NCI-H1105 (cell line): ENCODE measurements at places on chromosomes 16 and 17.
A peak's percentile ranks its signal among the peaks of the same experiment; 100 is the strongest.

GRCh38 chr17:42509409-42509808 is 26.6 kb upstream of the NAGLU start:
- DNase-seq, result no peak

DNA sequence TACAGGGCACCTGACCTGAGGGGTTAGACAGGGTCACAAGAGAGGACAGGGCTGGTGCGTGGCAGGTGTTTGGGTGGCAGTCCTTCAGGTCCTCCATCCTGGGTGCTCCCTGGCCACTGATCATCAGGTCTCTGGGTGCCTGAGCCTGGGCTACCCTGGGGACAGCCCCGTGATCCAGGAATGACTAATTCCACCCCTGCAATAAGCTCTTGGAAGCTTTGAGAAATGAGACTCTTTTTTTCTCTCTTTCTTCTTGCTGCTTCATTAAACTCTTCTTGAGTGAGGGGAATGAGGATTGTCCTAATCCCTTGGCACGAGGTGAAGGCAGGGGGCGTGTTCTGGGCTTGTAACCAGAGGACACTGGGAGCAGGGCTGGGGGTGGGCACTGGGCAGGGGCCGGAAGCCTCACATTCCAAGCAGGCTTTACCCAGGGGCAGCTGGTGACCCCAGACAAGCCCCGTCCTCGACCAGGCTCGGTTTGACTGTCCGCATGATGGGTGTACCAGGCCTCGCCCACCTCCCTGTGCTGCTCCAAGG is 21.4 kb upstream of the SPNS2 start:
- no peak for DNase-seq

GRCh38 chr17:57916925-57917858 is 38.0 kb downstream of the CUEDC1 start:
- DNase-seq, result no peak

DNA sequence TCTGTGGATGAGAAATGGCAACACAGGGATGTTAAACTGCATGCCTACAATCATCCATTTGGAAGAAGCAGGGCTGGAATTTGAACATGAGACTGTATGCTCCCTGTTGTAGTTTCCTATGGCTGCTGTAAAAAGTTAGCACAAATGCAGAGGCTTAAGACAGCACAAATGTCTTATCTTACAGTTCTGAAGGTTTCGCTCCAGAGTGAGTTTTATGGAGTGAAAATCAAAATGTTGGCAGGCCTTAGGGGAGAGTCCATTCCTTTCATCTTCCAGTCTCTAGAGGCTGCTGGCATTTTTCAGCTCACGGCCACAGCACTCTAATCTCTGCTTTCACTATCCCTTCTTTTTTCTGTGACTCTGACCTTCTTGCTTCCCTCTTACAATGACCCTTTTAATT is 660.1 kb downstream of the WWOX start:
- no peak for DNase-seq

DNA sequence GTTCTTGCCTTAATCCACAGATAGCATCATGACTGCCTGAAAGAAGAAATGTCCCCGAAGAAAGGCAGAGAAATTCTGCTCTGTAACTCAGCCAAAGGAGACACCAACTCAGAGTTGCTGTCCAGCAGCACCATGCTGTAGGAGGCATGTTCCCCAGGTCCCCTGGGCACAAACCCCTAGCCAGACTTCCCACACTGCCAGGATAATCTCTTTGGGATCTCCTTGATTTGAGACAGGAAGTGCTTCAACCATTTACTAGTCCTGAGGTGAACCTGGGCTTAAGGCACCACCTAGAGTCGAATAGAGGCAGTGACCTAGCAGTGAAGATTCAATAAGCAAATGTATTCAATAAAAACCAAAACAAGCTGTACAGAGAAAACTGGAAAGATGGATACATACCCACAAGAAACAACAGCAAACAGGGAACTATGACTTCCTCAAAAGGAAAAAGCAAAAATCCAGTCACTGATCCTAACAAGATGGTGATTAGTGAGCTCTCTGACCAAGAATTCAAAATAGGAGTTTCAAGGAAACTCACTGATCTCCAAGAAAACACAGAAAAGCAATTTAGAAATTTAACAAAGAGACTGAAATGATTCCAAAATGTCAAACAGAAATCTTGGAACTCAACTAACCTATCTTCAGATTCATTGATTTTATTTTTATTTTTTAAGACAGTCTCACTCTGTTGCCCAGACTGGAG is 5.7 kb downstream of the OR4D2 start:
- DNase-seq, result peak; percentile 3

- DNase-seq, result no peak
Measured at GRCh38 chr17:9179602-9180001, 158.3 kb downstream of the NTN1 start.

GRCh38 chr17:66507103-66507923 is 204.9 kb downstream of the PRKCA start:
- no peak for DNase-seq

- no peak for DNase-seq
Measured at GRCh38 chr16:89200124-89200849, at the start of gene SLC22A31. Gene SLC22A31, minus strand, starts transcription at chr16:89200537. Its CDS starts 36 bp downstream, at chr16:89200501.

GRCh38 chr17:70144260-70144846 is 25.0 kb upstream of the KCNJ2 start:
- DNase-seq, result no peak

DNA sequence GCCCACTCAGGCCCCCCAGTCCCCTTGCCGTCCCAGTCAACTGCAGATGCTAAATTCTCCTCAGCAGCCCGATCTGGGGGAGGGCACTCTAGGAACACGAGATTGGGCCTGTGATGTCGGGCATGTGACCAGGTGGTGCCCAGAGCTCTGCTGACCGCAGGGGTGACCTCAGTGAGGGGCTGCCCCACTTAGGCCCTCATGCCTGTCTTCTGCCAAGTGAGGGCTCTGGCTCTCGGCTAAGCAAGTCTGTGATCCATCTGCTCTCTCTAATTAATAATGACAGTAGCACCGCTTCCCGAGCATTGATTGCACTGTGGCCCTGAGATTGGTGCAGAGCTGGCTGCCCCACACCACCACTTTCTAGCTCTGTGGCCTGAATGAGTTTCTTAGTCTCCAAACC is 138.8 kb downstream of the MRM1 start:
- no peak for DNase-seq

- no peak for DNase-seq
Measured at GRCh38 chr17:48718761-48719641, 3.3 kb downstream of the PRAC1 start.

DNA sequence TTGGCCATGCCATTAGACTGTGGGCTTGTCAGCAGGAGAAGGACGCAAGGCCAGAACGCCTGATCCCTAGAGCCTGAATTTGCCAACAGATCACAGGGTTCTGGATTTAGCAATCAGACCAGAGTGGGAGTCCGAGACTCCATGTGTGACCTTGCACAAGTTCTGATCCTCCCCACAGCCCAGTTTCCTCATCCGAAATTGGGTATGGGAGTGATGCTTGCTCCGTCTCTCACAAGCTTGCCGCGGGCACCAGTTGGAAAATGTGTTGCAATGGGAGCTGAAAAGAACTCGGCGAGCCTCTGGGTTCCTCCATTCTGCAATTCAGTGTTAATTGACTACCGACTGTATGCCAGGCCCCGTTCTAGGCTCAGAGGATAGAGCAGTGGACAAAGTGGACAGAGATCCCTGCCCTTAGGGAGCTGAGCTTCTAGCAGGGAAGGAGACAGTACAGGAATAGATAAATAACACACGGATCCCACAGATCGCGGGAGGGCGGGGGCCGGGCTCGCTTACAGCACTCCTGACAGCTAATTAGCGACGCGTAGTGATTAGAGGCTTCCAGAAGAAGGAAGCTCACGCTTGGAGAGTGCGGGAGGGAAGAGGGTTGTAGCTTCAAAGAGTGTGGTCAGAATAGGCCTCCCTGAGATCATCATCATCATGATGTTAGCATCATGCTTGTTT is 150.4 kb upstream of the CIBAR2 start:
- DNase-seq, result no peak

- DNase-seq, result peak; percentile 1
Measured at GRCh38 chr17:68102318-68102758, 66.8 kb downstream of the KPNA2 start.

- DNase-seq, result no peak
Measured at GRCh38 chr16:84528322-84528721, 23.9 kb upstream of the MEAK7 start.

DNA sequence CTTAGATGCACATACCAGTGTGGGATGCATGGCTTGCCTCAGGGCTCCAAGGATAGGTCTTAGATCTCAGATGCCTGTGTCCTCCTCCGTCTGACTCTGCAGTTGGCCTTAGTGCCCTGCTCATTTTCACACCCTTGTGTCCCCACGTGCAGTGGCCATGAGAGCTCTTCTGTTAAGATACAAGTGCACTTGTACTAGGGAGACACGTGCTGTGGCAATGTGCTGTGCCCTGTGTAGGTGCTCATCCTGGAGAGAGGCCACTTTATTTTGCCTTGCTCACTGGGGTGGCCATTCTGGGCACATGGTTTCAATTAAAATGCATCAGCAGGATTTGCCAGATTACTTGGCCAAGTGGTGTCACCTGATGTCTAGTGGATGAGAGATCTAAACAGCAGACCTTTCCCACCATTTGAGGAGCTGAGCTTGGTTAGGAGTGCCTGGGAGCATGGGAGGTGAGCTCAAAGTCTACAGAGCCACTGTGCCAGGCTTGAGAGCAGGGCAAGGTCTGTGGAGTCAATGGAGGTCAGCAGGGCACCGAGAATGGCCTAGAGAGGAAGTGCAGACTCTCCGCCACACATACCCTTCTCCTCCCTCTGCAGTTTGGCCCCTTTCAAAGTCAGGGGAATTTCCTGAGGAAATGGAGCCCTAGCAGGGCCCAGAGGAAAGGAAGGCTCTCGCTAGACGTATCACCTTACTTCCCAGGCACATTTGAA is 25.2 kb upstream of the SMPD3 start:
- DNase-seq, result no peak

- no peak for DNase-seq
Measured at GRCh38 chr16:3696425-3697218, 20.7 kb downstream of the TRAP1 start.

DNA sequence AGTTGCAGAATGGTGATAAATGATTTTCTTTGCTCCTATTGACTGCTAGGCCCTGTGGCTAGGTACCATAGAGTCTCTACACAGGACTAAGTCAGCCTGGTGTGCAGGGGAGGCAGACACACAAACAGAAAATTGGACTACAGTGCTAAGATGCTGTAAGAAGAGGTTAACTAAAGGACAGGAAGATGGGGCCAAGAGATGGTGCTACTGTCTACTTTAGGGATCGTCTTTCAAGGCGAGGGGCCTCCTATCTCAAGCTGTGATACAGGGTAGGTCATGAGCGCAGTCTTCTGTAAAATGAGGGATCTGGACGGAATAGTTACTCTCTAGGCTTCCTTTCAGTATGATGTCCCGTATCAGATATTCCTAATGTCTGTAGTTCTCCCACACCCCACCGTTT is 817 bp downstream of the NME1 start:
- DNase-seq, result no peak

- no peak for DNase-seq
Measured at GRCh38 chr17:50831471-50831928, 3.9 kb upstream of the WFIKKN2 start.

- no peak for DNase-seq
Measured at GRCh38 chr17:50766222-50767023, 895 bp downstream of the ANKRD40CL start.

GRCh38 chr17:17346428-17347233 is 43.5 kb downstream of the NT5M start:
- no peak for DNase-seq

- no peak for DNase-seq
Measured at GRCh38 chr16:76297941-76298340, 20.7 kb downstream of the CNTNAP4 start.

GRCh38 chr16:11429823-11430222 is 84.6 kb downstream of the RMI2 start:
- DNase-seq, result no peak

DNA sequence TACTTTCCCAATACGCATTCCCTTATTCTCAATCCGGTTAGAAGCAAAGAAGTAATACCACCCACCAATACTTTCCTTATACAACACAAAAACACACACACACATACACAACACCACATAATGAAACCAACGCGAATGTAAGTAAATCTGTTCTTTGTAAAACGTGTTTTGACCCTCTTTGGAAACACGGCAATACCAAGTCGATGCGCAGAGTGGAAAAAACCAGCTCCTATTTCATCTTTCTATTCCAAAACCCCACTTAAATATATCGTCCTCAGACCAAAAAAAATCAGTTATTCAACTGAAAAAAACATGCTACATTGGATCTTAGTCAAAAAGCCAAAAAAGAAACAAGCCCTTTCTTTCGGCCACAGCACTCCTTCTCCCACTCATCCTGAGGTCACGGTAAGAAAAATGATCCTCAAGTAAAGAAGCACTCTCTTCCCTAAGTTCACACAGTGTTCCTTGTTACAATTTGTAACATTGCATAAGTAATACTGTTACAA is 31.0 kb upstream of the ARL4D start:
- peak; percentile 51 for DNase-seq

DNA sequence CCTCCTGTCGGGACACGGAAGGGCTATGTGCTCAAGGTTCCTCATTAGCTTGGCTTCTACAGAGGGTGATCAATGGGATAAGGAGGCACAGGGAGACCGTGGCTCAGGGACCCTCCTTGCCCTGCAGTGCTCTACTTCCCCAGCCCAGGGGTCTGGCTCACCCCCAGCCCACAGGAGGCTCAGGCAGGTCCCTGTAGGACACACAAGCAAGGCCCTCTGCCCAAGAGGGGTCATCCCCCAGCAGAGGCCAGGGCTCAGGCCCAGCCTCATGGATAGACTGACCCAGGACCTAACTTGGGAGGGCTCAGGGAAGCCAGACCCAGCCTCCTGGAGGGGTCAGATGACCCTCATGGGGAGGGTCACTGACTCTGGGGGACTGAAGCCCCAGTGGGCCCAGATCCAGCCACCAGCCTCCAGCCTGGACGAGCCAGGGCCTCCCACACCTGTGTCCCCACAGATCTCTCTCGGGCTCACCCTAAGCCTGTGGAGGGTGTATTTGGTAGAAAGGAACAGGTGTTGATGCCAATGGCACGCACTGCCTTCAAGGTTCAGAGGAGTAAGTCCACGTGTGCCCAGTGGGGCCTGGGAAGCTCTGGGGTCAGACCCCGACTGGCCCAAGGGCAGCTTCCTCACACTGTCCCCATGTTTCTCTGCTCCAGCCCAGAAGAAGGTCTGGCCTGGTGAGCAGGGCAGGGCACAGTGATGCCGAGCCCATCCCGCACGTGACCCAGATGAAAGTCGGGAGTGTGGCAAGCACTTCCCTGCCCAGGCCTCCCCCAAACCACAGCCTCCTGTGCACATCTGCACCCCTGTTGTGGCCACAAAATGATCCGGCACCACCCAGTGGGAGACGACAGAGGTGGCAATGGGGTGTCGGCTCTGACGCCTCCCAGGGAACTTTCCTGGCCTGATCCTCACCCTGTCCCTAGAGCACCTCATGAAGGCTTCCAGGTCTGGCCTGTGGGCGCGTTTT is 10.9 kb upstream of the KRTAP17-1 start:
- DNase-seq, result no peak

DNA sequence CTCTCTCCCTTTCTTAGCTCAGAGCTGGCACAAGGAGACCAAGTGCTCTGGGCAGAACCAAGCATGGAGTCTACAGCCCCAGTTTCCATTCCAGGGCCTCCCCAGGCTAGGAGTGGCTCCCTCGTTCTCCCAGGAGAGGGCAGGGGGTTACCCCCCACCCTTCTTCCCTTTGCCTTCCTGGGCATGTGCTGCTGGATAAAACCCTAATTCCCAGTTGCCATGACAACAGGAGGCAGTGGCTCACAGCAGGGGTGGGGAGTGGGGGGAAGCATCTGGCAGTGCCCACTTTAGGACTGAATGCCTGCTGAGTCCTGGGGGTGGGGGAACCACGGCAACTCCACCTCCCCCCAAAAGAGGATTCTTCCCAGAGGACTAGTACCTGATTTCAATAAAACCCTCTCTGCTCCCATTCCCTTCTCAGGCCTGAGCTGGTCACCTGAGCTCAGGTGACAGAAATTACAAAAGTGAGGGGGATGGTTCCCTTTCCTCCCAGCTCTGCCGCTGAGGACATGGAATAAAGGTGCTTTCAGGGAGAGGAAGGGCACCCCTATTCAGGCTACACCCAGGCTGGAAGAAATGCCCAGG is 1.8 kb downstream of the MPP2 start:
- peak; percentile 29 for DNase-seq
